ENCODE measurements at places on chromosomes 6 and 20.

DNA sequence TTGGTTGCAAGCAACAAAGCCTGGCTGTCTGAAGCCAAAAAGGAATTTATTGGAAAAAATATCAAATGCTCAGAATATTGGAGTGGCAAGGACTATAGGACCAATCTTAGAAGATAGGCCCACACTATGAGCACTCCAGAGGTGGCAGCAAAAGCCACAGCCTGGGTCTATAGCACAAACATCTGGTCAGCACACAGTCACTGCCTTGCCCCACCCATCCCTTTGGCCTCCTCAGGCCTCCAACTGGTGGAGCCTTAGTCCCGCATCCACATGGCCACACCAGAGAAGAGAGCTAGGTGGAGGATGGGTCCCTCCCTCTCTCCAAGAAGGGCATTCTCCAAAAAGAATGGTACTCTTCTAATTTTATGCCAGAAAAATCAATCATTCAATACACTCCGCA is 14.0 kb downstream of the NUDT3 start:
- no peak for DNase-seq

- DNase-seq: no peak
Observed at GRCh38 chr20:57570920-57571319, 10.0 kb downstream of the PCK1 start.

DNA sequence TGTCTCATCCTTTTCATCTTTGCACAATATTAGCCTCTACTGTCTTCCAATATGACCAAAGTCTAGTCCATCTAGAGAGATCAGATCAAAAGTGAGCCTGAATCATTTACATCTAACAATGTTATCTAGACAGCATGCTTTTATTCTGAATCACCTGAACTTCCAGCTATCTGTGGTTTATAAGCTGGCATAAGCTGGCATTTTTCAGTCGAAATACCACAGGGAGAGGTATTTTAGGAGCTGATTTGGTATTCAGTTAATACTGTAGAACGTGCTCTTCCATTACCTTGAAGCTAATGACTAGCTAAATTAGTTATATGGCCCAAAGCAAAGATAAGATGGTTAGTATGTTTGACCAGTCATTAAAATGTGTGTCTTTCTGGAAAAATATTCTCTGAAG is 188.3 kb upstream of the AGPAT4 start:
- DNase-seq: no peak

DNA sequence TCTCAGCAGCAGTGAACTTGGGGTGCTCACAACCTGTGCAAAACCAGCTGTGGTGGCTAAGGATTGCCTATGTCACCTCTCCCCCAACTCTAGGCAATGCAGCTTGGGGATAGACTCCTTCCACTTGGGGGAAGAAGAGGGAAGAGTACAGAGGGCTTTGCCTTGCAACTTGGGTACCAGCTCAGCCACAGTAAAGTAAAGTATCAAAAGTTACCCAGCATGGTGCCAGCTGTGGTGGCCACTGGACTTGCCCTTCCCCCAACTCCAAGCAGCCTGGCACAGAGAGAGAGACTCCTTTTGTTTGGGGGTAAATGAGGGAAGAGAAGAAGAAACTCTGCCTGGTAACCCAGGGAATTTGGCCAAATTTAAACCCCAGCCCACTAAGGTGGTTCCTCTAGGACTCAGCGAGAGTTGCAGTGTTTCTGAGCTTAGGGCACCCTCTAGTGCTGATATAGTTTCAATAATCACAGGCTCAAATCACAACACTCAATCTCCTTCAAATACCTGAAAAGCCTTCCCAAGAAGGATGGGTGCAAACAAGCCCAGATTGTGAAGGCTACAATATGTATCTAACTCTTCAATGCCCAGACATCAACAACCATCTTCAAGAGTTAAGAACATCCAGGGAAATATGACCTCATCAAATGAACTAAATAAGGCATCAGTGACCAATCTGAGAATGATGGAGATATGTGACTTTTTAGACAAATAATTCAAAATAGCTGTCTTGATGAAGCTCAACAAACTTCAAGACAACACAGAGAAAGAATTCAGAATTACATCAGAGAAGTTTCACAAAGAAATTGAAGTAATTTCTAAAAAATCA is 7.6 kb upstream of the DEFB129 start:
- no peak for DNase-seq

GRCh38 chr20:41361757-41362747 is 4.6 kb downstream of the EMILIN3 start:
- DNase-seq: no peak

- no peak for DNase-seq
Observed at GRCh38 chr6:5937169-5937909, 69.4 kb downstream of the NRN1 start.

- DNase-seq: no peak
Observed at GRCh38 chr20:11807054-11808048, 110.3 kb upstream of the BTBD3 start.

- no peak for DNase-seq
Observed at GRCh38 chr20:21021472-21021790, 84.7 kb downstream of the LINC00237 start.

DNA sequence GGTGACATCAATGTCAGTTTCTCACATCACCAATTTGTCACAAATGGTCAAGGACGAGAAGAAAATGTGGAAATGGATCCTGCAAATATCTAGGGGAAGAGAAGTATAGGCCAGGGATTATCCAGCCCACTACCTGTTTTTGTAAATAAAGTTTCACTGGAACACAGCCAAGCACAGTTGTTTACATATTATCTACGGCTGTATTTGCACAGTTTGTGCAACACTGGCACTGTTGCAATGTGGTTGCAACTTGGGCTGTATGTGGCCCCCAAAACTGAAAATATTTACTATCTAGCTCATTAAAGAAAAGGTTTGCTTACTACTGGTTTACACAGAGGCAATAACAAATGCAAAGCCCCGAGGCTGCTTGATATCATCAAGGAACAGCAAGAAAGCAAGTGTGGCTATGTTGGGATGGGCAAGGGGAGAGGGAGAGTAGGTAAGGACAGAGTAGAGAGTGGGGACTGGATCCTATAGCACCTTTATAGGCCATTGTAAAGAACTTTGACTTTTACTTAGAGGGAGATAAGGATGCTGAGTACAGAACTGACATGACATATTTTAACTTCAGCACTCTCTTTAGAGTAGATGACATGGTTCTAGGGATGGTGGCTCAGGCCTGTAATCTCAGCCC is 11.8 kb upstream of the STXBP5 start:
- no peak for DNase-seq

GRCh38 chr6:101413773-101414172 is 20.3 kb downstream of the GRIK2 start:
- DNase-seq: no peak

DNA sequence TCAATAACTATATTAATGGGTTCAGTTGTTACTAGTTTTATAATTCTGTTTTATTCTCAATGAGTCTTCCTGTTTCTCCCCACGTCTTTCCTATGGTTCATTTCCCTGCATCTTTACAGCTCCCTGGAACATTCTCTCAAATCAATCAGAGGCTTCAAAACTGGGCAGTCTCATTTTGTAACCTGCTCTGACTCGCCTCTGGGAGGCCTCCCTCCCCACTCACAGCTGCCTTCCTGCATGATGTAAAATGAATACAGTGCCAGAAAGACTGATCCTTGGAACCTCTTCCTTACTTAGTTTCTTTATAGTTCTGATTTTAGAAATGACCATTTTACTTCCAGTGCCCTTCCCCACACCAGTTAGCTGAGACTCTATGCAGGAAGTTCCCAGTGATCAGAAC is 103.9 kb downstream of the ESR1 start:
- DNase-seq: no peak

DNA sequence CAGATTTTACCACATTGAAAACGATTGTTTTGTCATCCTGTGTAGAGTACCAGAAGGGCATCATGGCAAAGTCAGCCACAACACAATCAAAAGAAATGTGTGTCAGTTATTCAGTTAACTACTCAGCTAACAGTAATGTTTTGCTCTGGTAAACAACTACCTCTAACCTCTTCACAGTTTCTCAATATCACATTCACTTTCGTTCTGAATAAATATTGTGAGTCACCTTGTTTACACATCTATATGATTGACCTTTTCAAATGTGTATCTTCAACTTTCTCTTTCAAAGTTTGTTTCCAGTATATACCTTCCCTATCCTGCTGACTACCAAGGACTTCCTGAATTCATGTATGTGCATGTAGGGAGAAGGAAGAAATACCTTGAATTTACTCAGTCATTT is 216.6 kb upstream of the UFL1 start:
- DNase-seq: no peak

GRCh38 chr6:11484441-11484840 is 53.1 kb upstream of the TMEM170B start:
- DNase-seq: no peak

- no peak for DNase-seq
Observed at GRCh38 chr6:2839195-2839981, 2.3 kb downstream of the SERPINB1 start.

- no peak for DNase-seq
Observed at GRCh38 chr6:163422550-163422949, 8.0 kb downstream of the QKI start.

GRCh38 chr6:44667668-44668390 is 280.3 kb downstream of the CDC5L start:
- DNase-seq: peak; percentile 7

- DNase-seq: no peak
Observed at GRCh38 chr6:11486051-11486450, 51.5 kb upstream of the TMEM170B start.

GRCh38 chr6:112367628-112368027 is 20.5 kb downstream of the RFPL4B start:
- no peak for DNase-seq

- DNase-seq: no peak
Observed at GRCh38 chr20:10660661-10661060, 13.1 kb downstream of the JAG1 start.

DNA sequence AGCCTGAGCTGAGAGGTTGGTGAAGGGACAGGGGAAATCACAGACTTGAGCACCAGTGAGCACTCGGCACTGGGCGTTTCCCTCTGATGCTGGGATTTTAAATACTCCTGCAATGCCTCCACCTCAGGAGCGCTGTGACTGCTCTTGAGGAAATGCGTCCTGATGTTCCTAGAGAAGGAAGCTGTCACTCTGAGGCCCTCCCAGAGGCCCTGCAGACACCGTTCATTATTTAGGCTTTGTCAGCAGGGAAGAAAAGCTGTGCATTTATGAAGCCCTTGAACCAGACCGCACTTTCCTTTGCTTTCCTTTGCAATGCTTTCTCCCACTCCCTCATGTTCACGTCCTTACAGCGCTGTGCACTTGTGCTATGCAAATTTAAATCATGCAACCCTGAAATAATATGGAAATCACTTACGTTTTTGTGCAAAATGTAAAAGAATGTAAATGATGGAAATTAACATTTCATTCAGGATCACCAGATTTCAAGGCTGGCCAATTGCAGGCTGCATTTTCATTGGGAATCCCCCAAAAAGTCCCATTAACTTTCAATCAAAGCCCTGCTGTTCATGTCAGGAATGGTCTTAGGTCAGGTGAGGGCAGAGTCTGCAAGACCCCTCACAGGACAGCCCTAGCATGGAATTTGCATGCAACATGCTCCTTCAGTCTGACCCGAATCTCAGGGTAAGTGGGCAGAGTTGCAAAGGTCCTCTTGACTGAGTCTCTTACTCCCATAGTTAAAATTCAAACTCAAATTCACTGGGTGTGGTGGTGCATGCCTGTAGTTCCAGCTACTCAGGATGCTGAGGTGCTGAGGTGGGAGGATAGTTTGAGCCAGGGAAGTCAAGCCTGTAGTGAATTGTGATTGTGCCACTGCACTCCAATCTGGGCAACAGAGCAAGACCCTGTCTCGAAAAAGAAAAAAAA is 45.8 kb upstream of the SYNDIG1 start:
- DNase-seq: no peak

GRCh38 chr6:87436435-87436834 is 28.7 kb downstream of the CFAP206 start:
- peak; percentile 6 for DNase-seq

DNA sequence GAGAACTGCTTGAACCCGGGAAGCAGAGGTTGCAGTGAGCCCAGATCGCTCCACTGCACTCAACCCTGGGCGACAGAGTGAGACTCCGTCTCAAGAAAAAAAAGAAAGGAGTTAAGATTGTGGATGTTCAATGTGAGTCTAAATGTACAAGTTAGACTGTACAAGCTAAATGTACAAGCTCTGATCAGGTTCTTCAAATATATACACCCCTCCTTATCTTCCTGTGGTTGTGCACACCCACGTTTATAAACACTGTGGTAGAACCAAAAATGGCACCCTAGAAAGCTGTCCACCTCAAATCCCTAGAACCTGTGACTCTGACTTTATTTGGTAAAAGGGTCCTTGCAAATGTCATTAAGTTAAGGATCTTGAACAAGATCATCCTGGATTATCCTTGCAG is 11.2 kb upstream of the RANBP9 start:
- DNase-seq: no peak

DNA sequence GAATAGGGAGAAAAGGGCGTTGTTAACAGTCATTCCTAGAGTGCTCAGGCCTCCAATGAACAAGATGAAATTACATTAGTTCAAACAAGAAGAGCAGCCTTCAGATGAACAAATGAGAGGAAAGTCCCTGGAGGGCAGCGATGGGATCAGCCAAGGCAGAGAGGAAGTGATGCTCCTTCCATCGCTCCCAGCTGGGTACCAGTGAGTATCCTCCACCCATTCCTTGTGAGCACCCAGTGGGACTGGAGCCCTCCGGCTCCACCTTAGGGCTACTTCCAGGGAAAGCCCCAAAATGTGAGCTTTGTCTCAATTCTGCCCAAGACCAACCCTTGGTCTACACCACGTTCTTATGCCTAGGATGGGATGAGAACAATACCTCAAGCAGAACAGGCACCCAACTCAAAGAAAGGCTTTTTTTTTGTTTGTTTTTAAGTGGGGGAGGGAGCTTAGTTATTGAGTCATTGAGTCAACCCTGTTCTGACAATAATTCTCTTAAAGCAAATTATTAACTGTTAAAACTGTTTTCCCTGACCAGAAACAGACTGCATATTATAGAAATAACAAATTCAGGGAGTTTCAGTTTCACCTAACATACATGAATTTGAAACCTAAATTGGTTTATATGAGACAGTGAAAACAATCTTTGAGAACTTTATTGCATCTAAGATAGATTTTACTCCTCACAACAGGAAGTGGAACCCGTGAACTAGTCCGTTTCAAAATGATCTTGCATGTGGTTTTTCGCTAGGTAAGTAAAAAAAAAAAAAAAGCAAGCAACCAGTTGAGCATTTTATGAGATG is 106.9 kb downstream of the IPCEF1 start:
- DNase-seq: no peak

- DNase-seq: no peak
Observed at GRCh38 chr6:119249319-119249718, 100.2 kb downstream of the MAN1A1 start.

- DNase-seq: no peak
Observed at GRCh38 chr20:2701671-2702081, 9.1 kb downstream of the EBF4 start.

GRCh38 chr6:32689531-32690501 is 23.4 kb upstream of the HLA-DQB1 start:
- DNase-seq: no peak

GRCh38 chr20:45946149-45946970 is 11.9 kb downstream of the PCIF1 start:
- no peak for DNase-seq

Data from stimulated activated CD4-positive, alpha-beta T cell treated with anti-CD3 and anti-CD28 coated beads, Interleukin-2, amount 100 ng/mL, for 4 hours (primary cell).